ENCODE measurements at places on chromosomes 7 and 10.

DNA sequence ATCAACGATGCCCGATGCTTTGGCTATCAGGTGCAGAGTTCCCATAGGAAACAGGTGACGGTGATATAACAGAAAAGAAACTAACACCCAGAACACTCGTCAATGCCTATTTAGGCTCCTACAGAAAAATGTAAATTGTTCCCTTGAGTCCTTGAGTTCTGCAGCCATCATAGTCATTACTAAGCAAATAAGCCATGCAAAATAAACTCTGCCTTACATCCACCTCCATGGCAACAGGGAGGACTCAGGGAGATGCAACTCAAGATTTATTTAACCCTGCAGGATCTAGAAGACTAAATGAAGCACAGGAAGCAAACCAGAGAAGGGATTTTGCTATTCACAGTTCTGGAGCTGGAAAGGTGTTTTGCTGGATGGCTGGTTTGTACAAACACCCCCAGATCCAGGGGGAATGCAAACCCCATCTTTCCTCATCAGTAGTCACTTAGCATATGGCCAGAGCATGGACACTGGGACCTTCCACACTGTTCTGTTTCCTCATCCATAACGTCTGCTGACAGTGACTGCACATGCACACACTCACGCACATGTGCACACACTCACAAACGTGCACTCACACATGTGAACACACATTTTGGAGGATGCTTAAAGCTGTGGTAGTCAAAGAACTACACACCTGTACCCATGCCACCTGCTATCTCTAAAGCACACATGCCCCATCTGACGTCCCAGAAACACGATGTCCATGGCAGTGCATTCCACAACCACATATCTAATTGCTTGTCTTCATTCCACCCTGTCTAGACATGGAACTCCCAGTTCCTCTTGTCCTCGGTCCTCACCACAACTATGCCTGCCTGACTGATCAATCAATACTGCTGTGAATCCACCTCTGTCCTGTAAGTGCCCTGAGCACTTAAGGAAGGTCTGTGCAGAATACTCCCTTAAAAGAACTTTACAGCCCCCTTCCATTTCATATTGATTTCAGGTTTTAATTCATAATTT lies 178.2 kb downstream of the COBL start:
- DNase-seq = no peak

GRCh38 chr7:129499999-129500398 lies 2.3 kb upstream of the SMKR1 start:
- no peak for DNase-seq

- no peak for DNase-seq
Measured at GRCh38 chr10:76868098-76868977, 769.3 kb downstream of the KCNMA1 start.

GRCh38 chr10:118298787-118299186 lies 43.3 kb downstream of the FAM204A start:
- no peak for DNase-seq

GRCh38 chr10:128095027-128095752 lies 31.0 kb downstream of the MKI67 start:
- no peak for DNase-seq

GRCh38 chr7:30170476-30171205 lies 35.9 kb downstream of the MTURN start:
- DNase-seq = no peak

GRCh38 chr10:96720422-96721206 lies at the start of gene PIK3AP1:
PIK3AP1 (minus strand) TSS chr10:96720514; CDS start chr10:96720394, 120 bp downstream.
- no peak for DNase-seq

DNA sequence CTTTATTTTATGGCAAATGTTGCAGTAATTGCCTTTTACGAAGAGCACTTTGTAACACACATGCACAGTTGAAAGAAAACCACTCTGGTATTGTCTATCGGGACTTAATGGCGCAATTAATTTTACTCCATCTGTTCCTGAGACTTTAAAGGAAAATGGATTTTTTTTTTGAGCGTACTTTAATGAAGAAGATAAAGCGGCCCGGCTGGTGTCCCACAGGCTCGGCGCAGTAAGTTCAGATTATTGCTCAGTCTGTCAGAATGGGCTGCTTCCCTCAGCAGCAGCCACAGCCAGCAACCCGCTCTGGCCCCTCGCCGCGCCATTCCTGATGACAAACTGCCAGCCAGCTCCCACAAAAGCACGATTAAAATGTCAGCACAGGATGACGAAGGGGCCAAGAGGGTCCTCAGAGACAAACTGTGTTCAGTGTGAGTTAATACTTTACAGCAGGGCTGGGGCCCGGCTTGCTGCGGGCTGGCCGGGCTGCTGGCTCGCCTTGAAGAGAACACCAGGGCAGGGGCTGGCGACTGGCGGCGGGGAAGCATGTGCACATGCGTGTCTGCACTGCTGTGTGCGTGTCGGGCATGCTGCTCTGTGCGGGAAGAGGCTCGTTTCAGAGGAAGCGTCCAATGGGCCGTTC lies 501.0 kb upstream of the GALNT17 start:
- DNase-seq = no peak

GRCh38 chr7:131358636-131359035 lies 31.0 kb downstream of the MKLN1 start:
- DNase-seq = no peak

GRCh38 chr7:8169171-8169570 lies 92.8 kb downstream of the ICA1 start:
- DNase-seq = no peak

DNA sequence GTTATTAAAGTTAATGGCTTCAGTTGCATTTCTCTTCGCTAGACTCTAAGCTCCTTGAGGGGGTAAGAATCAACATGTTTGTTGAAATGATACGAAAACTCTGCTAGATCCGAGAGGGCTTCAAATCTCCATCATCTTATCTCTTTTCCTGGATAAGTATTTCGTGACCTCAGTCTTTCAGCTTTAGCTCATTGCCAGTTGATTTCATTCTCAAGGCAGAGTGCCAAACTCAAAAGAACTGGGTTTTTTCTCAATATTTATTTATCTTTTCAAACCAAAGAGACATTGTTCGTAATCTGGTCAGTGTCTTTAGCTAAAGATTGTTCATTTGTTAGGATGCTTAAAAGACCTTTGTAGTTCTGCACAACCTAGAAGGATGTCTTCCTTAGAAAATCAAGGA lies 108.9 kb downstream of the ARID5B start:
- peak; percentile 56 for DNase-seq

- DNase-seq = peak; percentile 95
Measured at GRCh38 chr10:110398419-110399105, 93.8 kb upstream of the SMNDC1 start.

GRCh38 chr10:62036186-62037081 lies 134.9 kb downstream of the ARID5B start:
- DNase-seq = no peak

DNA sequence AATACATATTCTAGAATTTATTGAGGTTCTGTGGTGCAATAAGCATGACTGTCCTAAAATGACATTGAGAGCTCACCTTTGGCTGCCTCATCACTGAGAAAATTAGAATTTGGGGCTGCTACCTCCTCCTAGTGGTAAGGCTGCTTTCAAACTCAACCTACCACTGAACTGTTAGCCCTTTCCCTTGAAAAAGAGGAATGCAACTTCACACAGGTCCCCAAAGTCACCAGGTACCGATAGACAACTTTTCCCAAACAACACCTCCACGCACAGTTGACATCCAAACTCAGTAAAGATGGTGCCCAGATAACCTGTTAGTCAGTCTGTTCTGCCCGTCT lies 75.9 kb upstream of the SCIN start:
- no peak for DNase-seq

All from amniotic epithelial cell (primary cell).